ENCODE measurements at places on chromosomes 2 and 18.

DNA sequence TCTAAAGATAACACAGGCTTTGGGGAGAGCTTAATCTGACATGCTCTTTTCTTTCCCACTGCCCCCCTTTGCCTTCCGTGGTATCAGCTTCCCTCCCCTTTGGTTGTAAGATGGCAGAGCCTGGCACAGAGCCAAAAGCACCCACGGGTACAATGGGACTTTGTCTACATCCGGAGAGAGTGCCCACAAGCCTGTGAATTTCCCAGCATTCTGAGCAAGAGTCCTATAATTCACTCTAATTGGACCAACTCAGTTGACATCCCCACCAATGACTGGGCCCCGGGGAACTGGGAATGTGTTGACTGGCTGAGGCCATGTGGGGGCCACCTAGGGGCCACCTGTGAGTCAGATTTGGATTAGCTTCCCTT, 20.1 kb upstream of the C2orf72 start:
- no peak for DNase-seq

DNA sequence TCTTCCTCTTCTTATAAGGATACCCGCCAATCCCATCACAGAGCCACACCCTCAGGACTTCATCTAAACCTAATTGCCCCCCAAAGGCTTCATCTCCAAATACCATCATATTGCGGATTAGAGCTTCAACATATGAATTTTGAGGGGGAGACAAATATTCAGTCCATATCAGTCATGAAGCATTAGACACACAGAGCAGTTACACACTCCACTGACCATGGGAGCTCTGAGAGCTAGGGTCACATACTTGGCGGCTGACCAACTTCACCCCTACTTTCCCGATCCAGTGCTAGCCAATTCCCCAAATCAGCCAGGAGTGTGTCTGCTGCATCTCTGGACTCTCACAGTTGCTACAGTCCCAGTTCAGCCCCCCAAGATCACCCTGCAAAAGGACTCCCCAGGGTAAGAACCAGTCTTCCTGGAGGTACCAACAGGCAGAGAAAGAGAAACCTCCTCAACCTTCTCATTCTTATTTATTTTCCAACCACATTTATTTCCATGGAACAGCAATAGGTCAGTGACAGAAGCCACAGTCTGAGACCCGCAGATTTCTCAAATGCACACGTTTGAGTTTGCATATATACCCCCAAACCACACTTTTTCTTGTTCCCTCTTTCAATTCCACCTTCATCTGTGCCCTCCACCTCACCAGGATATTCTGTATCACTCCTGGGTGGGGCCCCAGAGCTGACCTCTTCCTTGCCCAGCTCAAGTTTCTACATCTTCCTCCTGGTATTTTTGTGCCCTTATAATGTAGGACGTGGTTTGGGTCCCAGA, 33.3 kb downstream of the SPP2 start:
- no peak for DNase-seq

DNA sequence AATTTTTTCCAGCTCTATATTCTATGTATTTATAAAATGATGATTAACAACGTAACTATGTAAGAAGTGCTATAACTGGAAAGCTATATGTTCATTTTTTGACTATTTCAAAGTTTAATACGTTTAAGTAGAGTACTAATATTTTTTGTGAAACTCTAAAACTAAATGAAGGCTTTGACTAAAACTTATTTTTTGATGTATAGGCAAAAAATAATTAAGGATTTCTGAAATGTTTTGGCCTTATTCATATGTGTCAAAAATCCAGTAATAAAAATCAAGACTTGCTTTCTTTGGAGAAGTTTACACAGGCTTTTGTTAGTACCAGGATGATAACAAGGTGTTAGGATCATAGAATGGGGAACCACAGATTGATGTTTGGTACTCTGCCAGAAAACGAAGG, 58.2 kb upstream of the ZEB2 start:
- no peak for DNase-seq

DNA sequence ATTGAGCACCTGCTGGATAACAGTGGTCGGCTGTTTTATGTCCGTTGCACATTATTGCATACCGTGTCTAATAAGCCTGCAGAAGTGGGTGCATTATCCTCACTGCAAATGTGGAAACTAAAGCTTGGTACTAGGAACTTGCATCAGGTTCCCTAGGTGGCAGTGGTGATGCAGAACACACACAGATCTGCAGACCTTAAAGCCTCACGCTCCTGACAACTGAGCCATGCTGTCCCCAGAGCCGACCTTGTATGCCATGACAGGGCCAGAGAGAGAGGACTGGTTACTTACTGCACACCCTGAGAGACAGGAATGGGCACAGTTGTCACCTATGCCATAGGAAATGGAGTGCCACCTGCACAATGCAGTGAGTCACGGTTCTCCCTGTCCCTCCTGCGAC, 151.8 kb downstream of the SH3RF3 start:
- DNase-seq = no peak

- no peak for DNase-seq
Measured at GRCh38 chr2:241344925-241345651, 11.0 kb upstream of the FARP2 start.

DNA sequence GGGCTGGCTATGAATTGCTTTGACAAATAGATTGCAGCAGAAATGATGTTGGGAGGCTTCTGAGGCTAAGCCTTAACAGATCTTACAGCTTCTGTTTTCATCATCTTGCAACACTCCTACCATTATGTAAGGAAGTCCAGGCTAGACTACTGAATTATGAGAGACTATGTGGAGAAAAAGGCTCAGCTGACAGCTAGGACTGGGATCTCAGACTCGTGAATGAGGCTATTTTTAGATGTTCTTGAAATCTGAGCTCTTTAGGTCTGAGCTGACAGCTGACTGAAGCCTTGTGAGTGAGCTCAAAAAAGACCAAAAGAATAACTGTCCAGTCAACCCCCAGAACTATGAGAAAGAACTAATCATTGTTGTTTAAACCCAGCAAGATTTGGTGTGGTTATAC, 70.3 kb downstream of the VWC2L start:
- DNase-seq = no peak

- DNase-seq = no peak
Measured at GRCh38 chr2:109727929-109728447, 66.1 kb upstream of the RGPD5 start.

GRCh38 chr2:184558713-184559464, 39.4 kb upstream of the ZNF804A start:
- no peak for DNase-seq

DNA sequence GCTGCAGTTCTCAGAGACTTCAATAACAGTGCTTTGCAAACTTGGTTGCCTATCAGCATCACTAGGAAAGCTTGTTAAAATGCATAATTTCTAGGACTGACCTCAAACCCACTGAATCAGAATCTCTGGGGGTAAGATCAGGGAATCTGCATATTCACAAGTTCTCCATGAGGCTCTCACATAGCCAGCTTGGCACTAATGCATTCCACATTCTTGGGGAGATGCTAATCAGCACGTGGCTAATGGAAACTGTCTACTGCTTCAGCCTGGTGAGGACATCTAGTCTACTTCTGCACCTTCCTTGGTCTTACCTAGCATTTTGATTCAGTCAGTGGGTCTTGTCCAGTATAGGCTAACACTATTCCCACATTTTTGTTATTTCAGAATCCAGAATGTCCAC, 56.3 kb downstream of the RBKS start:
- no peak for DNase-seq

DNA sequence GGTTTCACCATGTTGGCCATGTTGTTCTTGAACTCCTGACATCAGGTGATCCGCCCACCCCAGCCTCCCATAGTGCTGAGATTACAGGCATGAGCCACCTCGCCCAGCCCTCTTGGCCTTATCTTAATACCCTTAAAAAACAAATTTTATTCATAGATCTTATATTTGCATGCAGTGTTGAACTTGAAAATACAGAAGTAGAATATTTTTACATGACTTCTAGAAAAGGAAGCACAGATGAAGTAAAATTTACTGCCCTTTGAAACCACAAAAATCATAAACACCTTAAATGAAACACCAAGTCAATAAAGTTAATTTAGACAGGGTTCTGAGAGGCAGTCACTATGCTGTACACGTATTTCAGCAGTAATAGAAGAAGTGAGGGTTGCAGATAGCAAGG, 145.7 kb downstream of the CERS6 start:
- no peak for DNase-seq

GRCh38 chr2:159427048-159427447, 140.5 kb upstream of the WDSUB1 start:
- DNase-seq = no peak

GRCh38 chr18:40017021-40017420, 1938.0 kb upstream of the PIK3C3 start:
- no peak for DNase-seq

DNA sequence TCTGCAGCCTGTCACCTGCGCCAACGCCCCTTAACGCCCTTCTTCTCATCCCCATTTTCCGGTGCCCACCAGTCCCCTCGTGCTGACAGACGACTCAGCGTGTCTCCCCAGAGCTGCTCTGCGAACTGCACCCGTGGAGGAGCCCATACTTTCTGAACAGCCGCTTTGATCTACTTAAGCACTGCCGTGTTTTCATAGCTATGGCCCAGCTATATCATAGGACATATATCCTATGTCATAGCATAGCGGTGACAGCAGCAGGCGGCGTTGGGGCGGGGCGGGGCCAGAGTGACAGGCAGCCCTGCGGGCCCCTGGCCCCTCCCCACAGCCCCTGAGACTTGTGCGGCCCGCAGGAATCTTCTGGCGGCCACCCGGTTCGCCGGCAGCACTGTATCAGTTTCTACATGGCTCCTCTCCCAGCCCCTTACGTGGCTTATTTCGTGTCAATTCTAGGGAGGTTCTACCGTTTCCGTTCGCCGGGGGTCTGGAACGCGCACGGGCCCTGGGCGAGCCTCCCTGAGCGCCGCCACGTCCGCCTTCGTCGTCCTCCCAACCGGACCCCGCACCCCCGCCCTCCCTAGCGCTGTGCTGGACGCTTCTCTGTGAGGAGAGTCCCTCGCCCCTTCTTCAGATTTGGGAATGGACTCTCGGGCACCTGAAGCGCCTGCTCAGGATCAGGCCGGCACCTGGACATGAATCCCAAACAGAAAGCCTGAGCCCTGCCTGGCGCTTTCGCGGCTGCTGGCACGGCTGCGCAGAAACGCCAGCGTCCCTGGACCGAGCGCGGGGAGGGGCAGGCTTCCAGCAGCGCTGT, 35.4 kb downstream of the PTPN18 start:
- peak; percentile 49 for DNase-seq

Measured in activated T-cell treated with anti-CD3 and anti-CD28 coated beads, Interleukin-2, amount 50 U/mL, for 4 hours (primary cell).